H9 (cell line): ENCODE measurements at places on chromosomes 1 and 21. TPM values are rescaled to one million over a fixed set of nuclear protein-coding genes. Genes with fewer than 3 reads are reported as not detected.

DNA sequence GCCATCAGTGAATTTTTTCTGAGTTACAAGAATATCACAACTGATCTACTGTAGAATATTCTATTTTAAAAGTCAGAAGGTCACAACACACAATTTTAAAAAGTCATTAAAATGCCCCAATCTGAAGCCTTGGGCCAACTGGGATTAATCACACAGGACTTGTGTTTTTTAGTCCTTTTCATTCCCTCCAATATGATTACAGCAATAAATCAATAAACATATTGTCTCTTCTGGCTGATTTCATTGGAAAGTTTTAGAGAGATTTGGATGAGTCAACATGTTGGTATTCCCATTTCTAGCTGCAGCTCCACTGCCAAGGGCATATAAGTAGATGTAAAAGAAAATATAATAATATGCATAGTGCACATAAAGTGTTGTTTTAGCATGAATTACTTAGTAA is 85.8 kb downstream of the NIBAN1 start:
- DNase-seq, result no peak
- peaks cover 4% of the 10 kb centered on the region; the same call in 2 of the 3 replicates for H3K36me3 ChIP-seq
- no peak overlapping the region for H3K4me3 ChIP-seq

DNA sequence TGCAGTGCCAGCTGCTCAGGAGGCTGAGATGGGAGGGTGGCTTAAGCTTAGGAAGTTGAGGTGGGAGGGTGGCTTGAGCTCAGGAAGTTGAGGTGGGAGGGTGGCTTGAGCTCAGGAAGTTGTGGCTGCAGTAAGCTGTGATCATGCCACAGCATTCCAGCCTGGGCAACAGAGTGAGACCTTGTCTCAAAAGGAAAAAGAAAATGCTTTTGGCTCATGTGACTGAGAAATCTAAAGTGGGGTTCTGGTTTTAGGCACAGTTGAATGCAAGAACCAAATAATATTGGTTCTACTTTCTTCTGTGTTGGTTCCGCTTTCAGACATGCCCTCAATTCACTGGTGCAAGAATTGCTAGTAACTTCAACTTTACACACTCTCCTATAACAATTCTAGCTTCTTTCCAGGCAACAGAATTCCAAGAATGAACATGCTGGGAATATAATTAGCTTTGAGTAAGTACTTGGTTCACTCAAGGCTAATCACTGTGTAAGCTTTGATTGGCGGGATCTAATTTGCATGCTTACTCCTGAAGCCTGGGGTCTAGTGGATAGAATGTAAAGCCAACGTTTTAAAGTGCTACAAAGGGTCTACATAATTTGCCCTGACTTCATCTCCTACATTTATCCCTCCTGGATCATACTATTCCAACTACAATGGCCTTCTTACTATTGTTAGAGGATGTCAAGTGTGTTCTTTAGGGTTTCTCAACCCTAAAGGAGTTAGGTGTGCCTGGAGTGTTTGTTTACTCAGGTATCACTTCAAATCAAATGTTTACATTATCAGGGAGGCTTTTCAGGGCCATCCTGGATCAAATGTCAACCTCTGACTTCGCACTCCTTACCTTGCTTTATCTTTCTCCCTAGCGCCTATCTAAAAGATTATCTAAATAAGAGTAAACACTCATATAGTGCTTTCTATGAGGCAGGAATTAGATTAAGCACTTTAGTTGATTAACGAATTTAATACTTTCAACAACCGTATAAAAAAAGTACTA is 115.1 kb downstream of the SLC16A1 start:
- no peak overlapping the region for H3K27ac ChIP-seq
- H3K27me3 ChIP-seq, result no peaks in the 10 kb centered on the region

DNA sequence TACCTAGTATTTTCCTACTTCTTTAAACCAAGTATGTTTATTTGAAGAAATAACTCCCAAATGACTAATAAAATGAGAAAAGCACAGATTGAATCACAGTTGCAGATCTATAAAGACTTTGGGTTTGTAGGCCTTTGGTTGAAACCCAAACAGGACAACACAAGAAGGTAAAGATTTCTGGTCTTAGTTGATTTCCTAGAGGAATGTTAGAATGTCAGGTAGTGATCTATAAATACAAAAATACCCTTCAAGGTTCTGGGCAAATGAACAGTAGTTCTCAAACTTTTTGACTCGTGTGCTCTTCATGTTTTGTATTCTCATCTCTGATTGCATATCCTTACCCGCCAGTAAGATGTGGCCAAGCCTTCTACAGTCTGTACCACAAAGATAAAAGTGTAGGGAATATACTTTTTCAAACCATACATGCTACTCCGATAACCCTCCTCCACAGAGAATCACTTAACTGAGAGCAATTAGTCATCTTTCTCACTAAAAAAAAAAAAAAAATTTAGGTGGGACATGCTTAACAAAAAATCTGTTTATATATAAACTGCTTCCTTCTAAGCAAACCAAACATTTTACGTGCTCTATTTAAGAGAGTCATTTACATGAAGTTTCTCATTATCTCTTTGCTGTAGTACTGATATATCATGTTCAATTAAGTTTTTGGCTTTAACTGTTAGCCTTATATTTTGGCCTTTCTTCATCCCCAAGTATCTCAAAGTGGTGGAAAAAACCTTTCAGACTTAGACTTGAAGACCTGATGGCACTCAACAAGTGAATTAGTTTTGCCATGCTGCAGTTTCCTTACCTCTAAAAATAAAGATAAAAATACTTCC is 36.0 kb downstream of the CNIH4 start:
- no peak overlapping the region for H3K4me3 ChIP-seq
- H3K36me3 ChIP-seq, result peaks cover 93% of the 10 kb centered on the region
- H3K27me3 ChIP-seq, result no peaks in the 10 kb centered on the region
- H3K4me1 ChIP-seq, result no peaks in the 10 kb centered on the region
- no peak overlapping the region for H3K27ac ChIP-seq

GRCh38 chr21:31946231-31946630 is 73.4 kb downstream of the HUNK start:
- DNase-seq, result no peak
- H3K27me3 ChIP-seq, result no peaks in the 10 kb centered on the region
- no peak overlapping the region for H3K27ac ChIP-seq
- H3K4me1 ChIP-seq, result no peaks in the 10 kb centered on the region

DNA sequence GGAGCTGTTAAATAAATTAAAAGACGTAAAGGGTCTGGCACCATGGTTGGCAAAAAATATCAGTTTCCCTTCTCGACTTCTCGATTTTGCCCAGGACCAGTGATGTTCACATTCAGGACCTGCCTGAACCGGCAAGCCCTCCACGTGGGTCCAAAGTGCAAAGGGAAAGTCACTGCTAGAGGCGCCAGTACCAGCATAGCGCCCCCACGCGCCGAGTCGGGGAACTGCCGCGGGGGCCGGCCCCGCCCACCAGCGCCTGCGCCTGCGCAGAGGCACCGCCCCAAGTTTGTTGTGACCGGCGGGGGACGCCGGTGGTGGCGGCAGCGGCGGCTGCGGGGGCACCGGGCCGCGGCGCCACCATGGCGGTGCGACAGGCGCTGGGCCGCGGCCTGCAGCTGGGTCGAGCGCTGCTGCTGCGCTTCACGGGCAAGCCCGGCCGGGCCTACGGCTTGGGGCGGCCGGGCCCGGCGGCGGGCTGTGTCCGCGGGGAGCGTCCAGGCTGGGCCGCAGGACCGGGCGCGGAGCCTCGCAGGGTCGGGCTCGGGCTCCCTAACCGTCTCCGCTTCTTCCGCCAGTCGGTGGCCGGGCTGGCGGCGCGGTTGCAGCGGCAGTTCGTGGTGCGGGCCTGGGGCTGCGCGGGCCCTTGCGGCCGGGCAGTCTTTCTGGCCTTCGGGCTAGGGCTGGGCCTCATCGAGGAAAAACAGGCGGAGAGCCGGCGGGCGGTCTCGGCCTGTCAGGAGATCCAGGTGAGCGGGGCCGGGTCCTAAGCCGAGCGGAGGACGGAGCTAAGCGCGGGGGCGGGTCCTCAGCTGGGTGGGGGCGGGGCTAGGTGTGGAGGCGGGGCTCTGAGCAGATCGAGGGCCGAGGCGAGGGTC is at the start of gene PINK1:
PINK1 (plus strand) TSS at position 269 of the 875 bp plus-strand sequence; CDS start at position 360, 91 bp downstream.
- peak within 1 kb of the TSS; percentile 79 for H3K4me3 ChIP-seq
- peak; percentile 95 for DNase-seq
- no peaks in the 10 kb centered on the region for H3K4me1 ChIP-seq
- no peaks in the 10 kb centered on the region for H3K27me3 ChIP-seq
- peak within 1 kb of the TSS; percentile 59 for H3K27ac ChIP-seq
- H3K36me3 ChIP-seq, result peaks cover 2% of the 10 kb centered on the region

GRCh38 chr1:151327903-151328674 is 873 bp upstream of the PI4KB start:
- H3K27me3 ChIP-seq, result no peaks in the 10 kb centered on the region
- peak overlapping the region; percentile 4 for H3K27ac ChIP-seq
- H3K36me3 ChIP-seq, result peaks cover 14% of the 10 kb centered on the region; the same call in 1 of the 2 replicates
- no peaks in the 10 kb centered on the region; the same call in 1 of the 2 replicates for H3K4me1 ChIP-seq

DNA sequence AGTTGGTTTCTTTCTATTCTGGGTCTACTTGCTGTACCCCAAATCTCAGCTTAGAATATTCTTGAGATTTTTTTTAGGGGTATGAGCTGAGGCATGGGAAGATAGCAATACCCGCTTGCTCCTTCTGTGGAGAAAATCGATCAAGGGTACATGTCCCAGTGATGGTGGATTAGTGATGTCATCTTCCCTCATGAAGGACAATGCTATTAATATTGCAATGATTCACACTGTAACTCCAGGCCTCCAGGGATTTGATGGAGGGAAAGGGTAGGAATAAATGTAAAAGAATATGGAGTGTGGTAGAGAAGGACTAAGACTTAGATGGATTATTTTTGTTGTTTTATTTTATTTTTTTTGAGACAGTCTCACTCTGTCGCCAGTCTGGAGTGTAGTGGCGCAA is 47.4 kb downstream of the XCL1 start:
- no peaks in the 10 kb centered on the region for H3K36me3 ChIP-seq
- no peak overlapping the region for H3K27ac ChIP-seq
- no peak for DNase-seq
- no peaks in the 10 kb centered on the region for H3K27me3 ChIP-seq

- H3K4me3 ChIP-seq, result no peak overlapping the region
- no peaks in the 10 kb centered on the region for H3K36me3 ChIP-seq
- H3K27ac ChIP-seq, result no peak overlapping the region
- no peak for DNase-seq
Measured at GRCh38 chr1:17287130-17287776, 20.7 kb upstream of the PADI4 start.

GRCh38 chr1:33519240-33519884 is 46.9 kb downstream of the ZSCAN20 start:
- no peak overlapping the region for H3K27ac ChIP-seq
- DNase-seq, result no peak
- H3K27me3 ChIP-seq, result no peaks in the 10 kb centered on the region
- H3K36me3 ChIP-seq, result no peaks in the 10 kb centered on the region

DNA sequence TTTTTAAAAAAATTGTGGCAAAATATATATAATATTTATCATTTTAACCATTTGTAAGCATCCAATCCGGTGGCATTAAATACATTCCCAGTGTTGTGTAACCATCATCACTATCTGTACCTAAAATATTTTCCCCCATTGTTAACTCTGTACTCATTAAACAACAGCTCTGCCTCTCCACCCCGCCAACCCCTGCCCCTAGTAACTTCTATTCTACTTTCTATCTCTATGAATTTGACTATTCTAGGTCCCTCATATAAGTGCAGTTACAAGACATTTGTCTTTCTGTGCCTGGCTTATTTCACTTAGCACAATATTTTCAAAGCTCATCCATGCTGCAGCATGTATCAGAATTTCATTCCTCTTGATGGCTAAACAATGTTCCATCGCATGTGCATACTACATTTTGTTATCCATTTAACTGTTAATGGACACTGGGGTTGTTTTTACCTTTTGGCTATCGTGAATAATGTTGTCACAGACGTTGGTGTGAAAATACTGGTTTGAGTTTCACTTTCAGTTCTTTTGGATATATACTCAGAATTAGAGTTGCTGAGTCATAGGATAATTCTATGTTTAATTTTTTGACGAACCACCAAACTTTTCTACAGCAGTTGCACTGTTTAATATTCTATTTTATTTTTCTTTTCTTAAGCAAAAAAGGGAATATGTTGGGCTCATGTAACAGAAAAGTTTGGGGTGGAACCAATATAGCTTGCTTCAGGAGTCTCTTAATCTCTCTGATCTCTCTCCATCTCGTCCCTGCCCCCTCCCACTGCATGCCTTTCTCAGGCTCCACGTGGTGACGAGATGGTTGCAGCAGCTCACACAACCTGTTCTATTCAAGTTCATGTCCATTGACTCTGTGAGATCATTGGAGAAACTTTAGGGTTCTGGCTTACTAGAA is 25.2 kb upstream of the RCAN1 start:
- H3K36me3 ChIP-seq, result no peaks in the 10 kb centered on the region
- no peaks in the 10 kb centered on the region for H3K4me1 ChIP-seq
- no peak overlapping the region for H3K27ac ChIP-seq
- H3K27me3 ChIP-seq, result no peaks in the 10 kb centered on the region
- H3K4me3 ChIP-seq, result no peak overlapping the region
- DNase-seq, result no peak

- no peaks in the 10 kb centered on the region; the same call in 1 of the 2 replicates for H3K36me3 ChIP-seq
- DNase-seq, result peak; percentile 80
- peaks cover 7% of the 10 kb centered on the region; the same call in 1 of the 2 replicates for H3K27me3 ChIP-seq
- H3K4me1 ChIP-seq, result peaks cover 5% of the 10 kb centered on the region; the same call in 1 of the 2 replicates
Measured at GRCh38 chr21:41953831-41954653, at the start of gene C2CD2. TSS of gene C2CD2 (minus strand) at chr21:41954018. CDS start at chr21:41953648, 370 bp downstream.

- H3K27ac ChIP-seq, result no peak overlapping the region
- H3K27me3 ChIP-seq, result no peaks in the 10 kb centered on the region
- no peaks in the 10 kb centered on the region for H3K36me3 ChIP-seq
- H3K4me1 ChIP-seq, result no peaks in the 10 kb centered on the region
- DNase-seq, result no peak
Measured at GRCh38 chr1:176391621-176392020, 71.4 kb upstream of the PAPPA2 start.

GRCh38 chr1:2193514-2194281 is 874 bp downstream of the FAAP20 start:
- peak overlapping the region; percentile 79 for H3K4me3 ChIP-seq
- DNase-seq, result no peak
- no peaks in the 10 kb centered on the region for H3K27me3 ChIP-seq
- peaks cover 12% of the 10 kb centered on the region for H3K36me3 ChIP-seq
- H3K27ac ChIP-seq, result no peak overlapping the region

DNA sequence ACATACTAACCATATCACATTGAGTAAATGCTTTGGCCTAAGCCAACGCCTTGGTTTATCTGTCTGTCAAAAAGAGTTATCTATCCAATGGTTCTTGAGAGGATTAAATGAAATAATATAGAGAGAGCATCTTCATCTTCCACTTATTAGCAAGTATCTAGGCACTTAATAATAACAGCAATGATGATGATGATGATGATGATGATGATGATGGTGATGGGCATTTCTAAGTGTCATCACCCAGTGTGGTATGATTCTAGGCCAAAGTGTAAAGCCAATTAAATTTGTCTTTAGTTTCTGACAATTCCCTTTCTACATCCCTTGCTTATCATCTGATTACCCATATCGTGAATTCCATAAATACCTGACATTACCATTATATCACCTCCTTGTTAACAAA is 65.7 kb upstream of the LRRC53 start:
- DNase-seq, result no peak
- no peaks in the 10 kb centered on the region for H3K27me3 ChIP-seq
- H3K4me3 ChIP-seq, result no peak overlapping the region
- H3K4me1 ChIP-seq, result no peaks in the 10 kb centered on the region
- H3K36me3 ChIP-seq, result no peaks in the 10 kb centered on the region

GRCh38 chr1:86176226-86176625 is 19.7 kb upstream of the COL24A1 start:
- H3K4me1 ChIP-seq, result no peaks in the 10 kb centered on the region
- no peaks in the 10 kb centered on the region for H3K27me3 ChIP-seq
- no peak overlapping the region for H3K4me3 ChIP-seq
- no peak overlapping the region for H3K27ac ChIP-seq
- no peaks in the 10 kb centered on the region for H3K36me3 ChIP-seq

OR2M3 gene
- not detected in 2 replicates for total RNA-seq

WNT9A gene
- total RNA-seq, result 0.66 and 0.77 TPM in 2 replicates

TMPRSS15 gene
- total RNA-seq, result not detected in 2 replicates

FAAH gene
- total RNA-seq, result 18.9 and 23.4 TPM in 2 replicates
